ENCODE measurements at places on chromosomes 11 and 22. TPM values are rescaled to one million over a fixed set of nuclear protein-coding genes. Genes with fewer than 3 reads are reported as not detected.

DNA sequence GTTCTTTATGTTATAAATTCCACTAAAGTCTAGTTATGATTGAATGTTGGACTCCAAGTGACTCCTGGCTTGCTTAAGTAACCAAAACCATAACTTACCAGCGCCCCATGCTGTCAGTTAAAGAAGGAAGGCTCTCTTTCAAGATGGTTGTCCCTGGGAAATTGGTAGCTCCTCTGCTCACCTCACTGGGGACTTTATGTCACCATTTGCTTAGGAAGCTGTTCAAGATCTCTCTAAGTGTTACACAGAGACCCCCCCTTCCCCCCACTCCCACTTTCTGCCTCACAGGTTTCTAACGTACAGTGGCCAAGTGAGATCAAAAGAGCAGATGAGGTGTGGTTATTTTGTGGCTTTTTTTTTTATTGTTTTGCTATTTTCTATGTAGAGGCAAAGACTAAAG, 301.8 kb downstream of the AASDHPPT start:
- DNase-seq, result no peak

DNA sequence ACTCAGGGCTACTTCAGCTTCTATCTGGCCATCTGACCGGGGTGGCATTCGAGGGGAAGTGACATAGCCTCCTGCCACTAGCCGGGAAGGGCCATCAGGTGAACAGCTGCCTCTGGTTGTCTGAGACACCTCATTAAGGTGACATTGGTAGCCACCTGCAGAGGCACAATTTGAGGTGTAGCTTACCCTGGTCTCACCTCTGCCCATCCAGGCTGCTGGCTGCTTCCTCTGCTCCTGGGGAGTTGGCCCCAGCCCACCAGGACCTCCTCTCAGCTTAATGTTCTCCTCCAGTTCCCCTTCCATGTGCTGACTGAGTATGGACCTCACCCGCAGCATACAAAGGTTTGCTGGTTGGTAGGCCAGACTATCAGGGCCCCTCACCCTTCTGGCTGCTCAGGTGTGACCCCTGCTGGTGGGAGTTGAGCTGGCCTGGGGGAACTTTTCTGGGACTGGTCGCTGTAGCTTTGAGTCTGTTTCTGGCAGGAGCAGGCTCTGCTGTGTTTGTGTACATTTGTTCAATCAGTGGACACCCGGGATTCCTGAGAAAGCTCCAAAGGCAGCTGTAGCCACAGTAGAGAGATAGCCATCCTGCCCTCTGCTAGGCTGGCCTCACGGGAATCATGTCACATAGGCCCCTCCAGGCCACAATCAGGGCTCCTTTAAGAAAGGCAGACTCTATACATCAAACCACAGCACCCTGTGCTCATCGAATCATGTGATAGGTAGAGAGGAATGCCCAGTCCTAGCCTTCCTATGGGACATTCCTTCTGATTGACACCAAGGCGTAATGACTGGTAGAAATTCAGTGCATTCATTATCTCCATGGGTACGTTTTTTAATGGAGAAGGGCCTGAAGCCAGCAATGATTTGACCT, 295.1 kb upstream of the PLET1 start:
- peak; percentile 57 for DNase-seq

- peak; percentile 56 for DNase-seq
Measured at GRCh38 chr22:49971232-49972162, 10.9 kb downstream of the PIM3 start.

DNA sequence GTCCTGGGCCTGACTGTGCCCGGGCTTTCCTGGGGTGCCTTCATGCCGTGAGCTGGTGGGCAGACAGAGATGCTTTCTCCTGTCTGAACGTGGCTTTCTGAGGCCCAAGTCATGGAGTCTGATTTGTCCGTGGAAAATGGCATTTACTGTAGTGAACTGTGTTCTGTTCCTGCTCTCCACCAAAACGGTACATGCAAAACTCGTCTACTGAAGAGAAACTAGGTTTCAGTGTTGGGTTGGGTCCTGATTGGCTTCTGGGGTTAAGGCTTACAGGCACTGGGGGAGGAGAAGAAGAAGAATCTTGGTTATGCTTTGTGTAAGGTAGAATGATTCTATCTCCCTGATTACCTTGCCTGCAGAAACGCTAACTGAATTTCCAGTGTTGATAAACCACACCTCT, 541.7 kb downstream of the NTM start:
- DNase-seq, result no peak

DNA sequence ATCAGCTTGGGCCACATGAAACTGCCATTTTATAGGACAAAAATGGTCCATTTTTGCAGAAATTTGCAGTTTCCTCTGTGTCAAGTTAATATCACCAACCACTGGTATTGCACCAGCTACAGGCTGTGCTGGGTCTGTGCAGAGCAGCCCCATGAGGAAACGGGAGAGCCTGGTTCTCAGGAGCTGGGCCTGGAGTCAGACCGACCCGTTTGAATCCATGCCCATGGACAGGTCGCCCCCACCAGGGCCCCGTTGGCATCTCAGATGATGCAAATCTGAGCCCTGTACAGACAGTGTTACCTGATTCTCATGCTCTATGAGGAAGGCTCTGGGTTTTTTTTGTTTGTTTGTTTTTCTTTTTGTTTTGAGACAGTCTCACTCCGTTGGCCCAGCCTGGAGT, 9.8 kb upstream of the SEC14L6 start:
- no peak for DNase-seq

GRCh38 chr11:36008584-36008983, 64.7 kb downstream of the LDLRAD3 start:
- no peak for DNase-seq

DNA sequence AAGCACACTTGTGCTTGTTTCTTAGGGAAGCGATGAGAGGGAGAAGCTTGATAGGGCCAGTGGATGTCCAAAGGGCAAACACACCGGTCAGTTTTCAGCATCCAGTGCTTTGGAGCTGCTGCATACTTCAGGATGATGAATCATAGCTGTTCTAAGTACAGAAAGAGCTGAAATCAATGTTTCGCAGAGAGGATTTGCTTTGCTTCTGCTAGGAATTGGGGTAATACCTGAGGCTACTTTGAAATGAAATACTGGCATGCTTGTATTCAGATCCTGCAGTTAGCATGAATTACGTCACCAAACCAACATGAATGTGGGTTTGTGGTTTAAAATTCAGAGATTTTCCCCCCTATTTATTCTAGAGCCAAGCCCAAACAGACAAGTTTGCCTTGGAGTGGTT, 41.7 kb upstream of the SC5D start:
- DNase-seq, result no peak

GRCh38 chr11:11691296-11692151, 69.7 kb upstream of the GALNT18 start:
- DNase-seq, result no peak

GRCh38 chr11:66845876-66846212, 2.6 kb downstream of the RCE1 start:
- DNase-seq, result no peak

DNA sequence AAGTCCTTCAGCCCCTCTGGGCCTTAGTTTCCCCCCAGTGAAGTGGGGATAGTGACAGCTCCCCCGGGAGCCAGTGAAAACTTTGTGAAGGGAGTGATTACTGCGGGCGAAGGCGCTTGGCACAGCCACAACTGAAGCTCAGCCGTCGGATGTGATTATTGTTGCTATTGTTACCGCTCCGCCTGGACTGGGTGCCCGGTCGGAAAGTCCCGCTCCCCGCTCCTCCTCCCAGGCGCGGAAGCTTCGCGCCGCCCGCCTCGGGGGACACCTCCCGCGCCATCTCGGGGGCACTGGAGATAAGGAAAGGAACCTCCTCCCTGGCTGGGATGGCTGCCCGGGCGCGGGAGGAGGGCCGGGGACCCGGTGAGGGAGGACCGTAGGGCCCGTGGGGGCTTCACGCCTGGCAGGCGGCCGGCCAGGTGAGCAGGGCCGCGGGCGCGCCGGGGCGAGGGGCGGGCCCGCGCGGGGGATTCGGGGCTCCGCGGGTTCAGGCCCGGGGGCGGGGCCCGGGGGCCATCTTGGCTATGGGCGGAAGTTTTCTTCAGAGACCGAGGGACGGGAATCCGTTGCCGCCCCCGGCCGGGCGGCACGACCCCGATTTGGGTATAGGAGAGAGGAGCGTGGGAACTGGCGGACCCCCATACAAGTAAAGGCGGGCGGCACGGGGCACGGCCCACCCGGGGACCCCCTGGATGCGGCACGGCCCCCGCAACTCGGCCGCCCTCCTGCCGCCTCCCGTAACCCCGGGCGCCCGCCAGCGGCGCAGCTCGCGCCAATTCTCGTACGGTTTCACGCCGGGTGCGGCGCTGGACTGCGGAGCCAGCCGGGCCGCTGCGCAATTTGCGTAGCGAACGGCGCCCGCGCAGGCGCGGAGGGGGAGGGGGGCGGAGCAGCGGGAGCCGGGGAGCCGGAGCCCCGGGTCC, at the start of gene GPR137:
TSS of gene GPR137 (plus strand) at position 887 of the 923 bp plus-strand sequence. CDS start 677 bp downstream, outside the sequence.
- peak; percentile 91 for DNase-seq

GRCh38 chr11:18987454-18988231, 48.4 kb upstream of the MRGPRX1 start:
- DNase-seq, result no peak

DNA sequence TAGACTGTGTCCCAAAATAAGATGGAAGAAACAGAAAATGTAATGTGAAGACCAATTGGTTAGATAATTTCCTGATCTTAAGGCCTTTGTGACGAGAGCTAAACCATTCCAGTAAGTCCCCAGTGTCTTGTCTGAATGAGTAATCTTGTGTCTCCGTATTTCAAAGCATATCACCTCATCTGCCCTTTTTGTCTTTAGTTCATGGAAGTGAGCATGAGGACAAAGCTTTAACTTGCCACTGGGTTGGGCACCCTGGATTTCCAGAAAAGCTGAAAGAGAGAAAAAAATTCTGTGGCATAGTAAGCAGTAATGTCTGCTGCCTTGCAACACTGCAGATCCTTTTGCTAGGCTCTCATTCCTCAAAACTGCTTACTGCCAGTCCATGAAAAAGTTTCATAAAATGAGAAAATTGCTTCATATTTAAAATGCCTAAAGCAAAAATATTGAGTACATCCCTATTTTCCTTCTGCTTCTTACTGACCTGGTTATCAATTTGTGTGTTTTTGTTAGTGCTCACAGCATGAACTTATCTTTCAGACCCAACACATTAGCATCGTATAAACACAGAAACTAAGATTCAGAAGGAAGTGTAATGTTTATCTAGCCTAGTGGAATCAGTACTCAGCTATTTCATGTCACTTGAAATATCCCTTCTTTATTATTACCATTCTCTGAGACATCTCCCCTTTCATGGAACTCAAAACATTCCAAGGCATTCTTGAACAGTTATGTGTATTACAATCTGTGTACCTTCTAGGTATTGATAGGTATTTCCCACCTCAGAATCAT, 5.3 kb downstream of the CASP12 start:
- no peak for DNase-seq

- no peak for DNase-seq
Measured at GRCh38 chr22:21628386-21629254, 1.2 kb downstream of the YDJC start.

- DNase-seq, result no peak
Measured at GRCh38 chr11:44542372-44542771, 23.1 kb upstream of the CD82 start.

GRCh38 chr11:76288166-76288980, 82.1 kb upstream of the WNT11 start:
- no peak for DNase-seq

GRCh38 chr11:92329646-92330045, 105.0 kb downstream of the FAT3 start:
- DNase-seq, result no peak

- no peak for DNase-seq
Measured at GRCh38 chr11:104043678-104044239, 7.3 kb downstream of the DDI1 start.

GRCh38 chr11:83684071-83684470, 397.9 kb upstream of the CCDC90B start:
- DNase-seq, result no peak

- DNase-seq, result peak; percentile 75
Measured at GRCh38 chr11:927871-928270, 2.2 kb downstream of the AP2A2 start.

DNA sequence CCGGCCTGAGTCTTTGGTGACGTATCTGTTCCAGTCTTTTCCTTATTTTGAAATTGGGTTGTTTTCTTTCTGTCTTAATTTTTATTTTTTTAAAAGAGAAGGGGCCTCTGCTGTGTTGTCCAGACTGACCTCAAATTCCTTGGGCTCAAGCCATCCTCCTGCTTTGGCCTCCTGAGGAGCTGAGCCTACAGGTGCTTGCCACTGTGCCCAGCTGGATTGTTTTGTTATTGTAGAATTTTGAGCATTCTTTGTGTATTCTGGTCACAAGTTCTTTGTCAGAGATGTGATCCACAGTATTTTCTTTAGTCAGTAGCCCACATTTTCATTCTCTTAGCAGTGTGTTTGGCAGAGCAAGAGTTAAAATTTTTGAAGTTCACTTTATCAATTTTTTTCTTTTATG, 100.1 kb downstream of the ATXN10 start:
- no peak for DNase-seq

DNA sequence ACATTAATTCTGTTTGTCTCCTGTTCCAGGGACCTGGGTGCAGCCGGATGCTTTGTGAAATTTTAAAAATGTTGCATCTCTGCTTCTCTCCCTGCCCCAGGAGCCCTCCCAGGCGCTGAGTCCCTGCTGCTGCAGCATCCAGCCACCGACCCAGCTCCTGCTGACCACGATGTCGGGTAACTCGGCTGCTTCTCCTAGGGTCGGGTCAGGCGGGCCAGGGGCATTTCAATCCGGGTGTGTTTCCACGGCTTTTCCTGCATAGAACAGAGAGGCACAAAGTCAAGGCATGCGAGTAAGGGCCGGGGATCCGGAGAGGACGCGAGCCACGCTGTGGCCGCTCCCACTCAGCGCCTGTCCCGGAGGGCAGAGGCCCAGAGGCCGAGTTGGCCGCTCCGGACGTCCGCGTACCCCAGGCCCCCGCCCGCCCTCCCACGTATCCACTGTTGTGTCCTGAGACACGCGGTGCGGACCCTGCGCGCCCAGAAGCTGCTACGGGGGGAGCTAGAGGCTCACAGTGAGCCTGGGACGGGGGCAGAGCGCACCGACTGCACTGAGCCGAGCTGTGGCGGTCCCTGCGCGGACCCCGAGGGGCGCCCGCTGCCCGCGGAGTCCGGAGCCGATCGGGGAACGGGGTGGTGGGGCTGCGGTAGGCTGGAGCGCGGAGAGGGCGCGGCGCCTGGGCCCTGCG, at the start of gene POU2AF3:
TSS of gene POU2AF3 (plus strand) at position 134 of the 688 bp plus-strand sequence. CDS start at position 170, 36 bp downstream.
- DNase-seq, result no peak

DNA sequence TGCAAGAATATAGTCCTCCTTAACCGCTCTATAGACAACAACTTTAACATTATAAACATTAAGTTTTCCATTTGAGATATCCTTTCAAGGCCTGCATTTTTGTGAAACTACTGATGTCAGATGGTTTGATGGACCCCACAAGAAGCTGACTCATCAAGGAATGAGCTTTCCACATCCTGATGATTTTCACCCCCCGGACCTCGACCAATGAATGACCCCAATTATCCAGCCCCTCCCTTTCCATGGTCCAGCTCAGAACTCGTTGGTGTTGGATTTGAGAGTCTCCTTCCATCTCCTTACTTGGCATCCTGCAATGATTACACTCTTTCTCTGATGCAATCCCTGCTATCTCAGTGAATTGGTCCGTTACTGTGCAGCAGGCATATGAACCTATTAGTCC, 31.8 kb upstream of the GUCY1A2 start:
- no peak for DNase-seq

DNA sequence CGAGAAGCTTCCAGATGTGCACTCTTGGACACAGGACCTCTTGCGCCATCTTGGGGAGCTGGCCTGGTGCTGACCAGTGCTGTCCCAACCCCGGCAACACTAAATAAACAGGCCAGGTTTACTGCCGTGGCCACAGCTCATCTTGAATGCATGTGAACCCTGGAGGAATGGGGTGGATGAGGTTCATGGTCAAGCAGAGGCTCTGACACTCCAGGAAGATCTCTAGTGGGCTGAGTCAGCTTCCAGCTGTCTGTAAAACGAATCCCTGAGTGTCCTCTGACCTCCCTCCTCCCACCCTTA, 51.8 kb downstream of the ALX4 start:
- no peak for DNase-seq

GGTLC3 gene
- total RNA-seq, result not detected

PKNOX2 gene
- not detected for total RNA-seq

AQP11 gene
- total RNA-seq, result 1.2 TPM

GRAP2 gene
- 202 TPM for total RNA-seq
